Stimulated activated naive CD4-positive, alpha-beta T cell treated with Interleukin-2 at 50 U/mL for 16 hours (primary cell): ENCODE measurements at places on chromosomes 2 and 18.

DNA sequence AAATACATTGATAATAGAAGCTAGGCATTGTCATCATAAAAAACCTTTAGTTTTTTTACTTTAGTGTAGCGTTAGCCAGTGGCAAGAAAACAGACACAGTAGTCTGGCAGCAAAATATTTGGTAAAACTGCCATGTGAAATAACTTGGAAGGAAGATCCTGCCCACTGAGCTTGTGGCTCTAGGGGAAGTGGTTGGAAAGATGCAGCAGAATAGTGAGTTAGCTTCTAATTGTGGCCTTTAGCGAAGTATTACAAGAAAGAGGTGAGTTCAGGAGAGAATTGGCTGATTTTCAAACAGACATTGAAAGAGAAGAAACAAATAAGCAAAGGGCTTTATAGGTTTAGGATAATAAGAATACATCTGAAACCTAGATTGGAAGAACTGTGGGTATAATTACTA lies 1887.8 kb upstream of the CELF4 start:
- no peak for DNase-seq

DNA sequence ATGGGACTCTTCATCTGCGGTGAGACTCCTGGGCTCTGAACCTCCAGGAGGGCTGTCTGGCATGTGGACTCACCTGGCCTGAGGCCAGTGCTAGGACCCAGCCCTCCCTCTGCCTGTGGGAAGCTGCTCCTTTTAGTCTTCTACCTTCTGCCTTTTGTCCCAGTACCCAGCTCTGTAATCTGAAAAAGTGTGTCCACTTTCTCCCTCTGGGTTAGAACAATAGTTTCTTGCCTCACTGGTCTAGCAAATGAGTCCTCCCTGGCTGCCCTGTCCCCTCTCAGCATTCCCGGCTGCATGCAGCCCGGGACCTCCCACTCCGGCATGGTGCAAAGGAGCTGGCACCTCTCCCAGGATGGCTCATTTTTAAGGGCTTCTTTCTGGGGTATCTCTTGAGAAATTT lies 25.9 kb downstream of the GKN2 start:
- no peak for DNase-seq

DNA sequence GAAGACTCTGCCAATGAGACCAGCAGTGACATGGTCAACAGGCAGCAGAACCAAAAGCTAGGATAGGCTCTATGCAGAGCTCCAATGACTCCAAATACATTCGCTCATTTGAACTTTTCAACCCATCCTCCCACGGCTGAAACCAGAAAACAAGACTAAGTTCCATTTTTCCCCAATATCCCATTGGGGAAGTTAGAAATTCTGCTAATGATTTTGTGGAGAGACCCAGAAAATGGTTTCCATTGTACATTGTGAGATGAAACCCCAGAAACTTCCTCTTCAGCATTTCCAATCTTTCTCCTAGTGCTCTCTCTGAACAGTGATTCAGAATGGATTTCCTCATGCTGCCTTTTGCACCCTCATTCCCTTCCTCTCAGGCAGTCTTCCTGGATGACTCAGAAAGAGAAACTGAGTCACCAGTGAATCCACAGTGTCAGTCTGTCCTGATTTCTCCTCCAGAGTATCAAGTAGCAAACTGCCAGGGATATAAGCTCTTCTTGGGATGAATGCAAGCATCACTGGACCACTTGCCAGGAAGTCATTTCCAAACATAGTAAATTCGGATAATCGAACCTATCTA lies 467.7 kb upstream of the ID2 start:
- DNase-seq: no peak

GRCh38 chr2:189441709-189442074 lies 418 bp downstream of the WDR75 start:
- DNase-seq: no peak

- no peak for DNase-seq
Measured at GRCh38 chr2:239675826-239676715, 275.3 kb upstream of the HDAC4 start.

DNA sequence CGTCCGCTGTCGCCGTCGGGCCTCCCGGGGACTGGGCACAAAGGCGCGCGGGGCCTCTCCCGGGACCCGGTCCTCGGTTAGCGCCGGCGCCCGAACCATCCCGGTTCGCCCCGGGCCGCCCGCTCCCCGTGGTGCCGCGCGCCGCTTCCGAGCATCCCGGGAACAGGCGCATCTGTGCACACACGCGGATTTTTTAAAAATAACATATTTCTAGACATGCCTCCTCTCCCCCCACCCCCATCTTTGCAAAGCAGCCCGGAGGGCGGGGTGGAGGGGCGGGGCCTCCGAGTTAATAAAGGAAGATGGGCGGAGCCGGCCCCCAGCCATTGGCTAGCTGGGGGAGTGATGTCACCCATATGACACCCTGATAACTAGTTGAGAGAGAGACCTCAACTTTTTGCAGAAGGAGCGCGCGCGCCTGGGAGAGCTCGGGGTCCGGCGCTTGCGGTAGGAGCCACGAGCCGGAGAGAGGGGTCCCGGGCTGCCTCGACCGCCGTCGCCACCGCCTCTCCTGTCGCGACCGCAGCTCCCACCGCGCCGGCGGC lies at the start of gene SOX11:
SOX11 (plus strand) TSS at position 400 of the 545 bp plus-strand sequence. CDS start 338 bp downstream, outside the sequence.
- DNase-seq: no peak

DNA sequence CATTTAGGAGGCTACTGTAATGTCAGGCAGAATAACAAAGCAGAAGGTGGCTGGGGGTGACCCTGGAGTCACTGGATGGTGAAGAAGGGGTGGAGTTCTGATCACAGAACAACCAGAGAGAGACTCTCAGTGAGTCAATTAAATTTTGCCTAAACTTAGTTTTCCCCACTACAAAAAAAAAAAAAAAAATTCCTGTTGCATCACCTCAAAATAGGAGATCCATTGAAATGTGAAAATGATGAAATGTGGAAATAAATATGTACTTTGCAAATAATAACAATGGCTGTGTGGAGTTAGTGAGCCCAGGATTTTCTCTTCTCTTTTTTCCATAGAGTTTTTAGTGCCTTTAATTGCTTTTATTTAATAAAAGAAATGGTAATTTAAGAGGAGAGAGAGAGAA lies 165.5 kb downstream of the GFPT1 start:
- DNase-seq: no peak

DNA sequence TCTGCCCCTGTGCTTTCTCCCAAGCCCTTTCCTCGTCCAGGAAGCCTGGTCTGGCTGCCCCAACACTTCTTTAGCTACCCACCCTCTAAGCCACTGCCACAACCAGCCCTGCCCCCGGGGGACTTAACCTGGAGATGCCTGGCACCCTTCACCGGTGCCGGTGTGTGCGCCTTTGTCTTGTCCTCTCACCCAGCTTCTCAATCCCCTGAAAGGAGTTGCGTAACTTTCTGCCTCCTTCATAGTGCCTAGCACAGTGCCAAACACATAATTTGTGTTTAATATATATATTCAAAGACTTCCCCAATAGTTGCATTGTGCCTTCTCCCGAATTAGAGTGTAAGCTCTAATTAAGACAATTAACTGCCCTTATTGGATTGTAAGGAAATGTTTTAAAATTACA lies 70.6 kb downstream of the ALK start:
- DNase-seq: no peak
